ENCODE measurements at places on chromosomes 3 and 15. TPM values are rescaled to one million over a fixed set of nuclear protein-coding genes. Genes with fewer than 3 reads are reported as not detected.

The TIGIT gene
- not detected for polyA plus RNA-seq

The DMXL2 gene
- polyA plus RNA-seq, result 18.7 TPM

The RAD51 gene
- 9.0 TPM for polyA plus RNA-seq

The CD276 gene
- 157 TPM for polyA plus RNA-seq

The SPINT1 gene
- polyA plus RNA-seq, result 1.7 TPM

The SLC9C1 gene
- polyA plus RNA-seq, result 1.3 TPM

The SI gene
- polyA plus RNA-seq, result not detected

The STXBP5L gene
- polyA plus RNA-seq, result 0.06 TPM

The GOLGA6A gene
- polyA plus RNA-seq, result 0.54 TPM

The TRH gene
- polyA plus RNA-seq, result 0.37 TPM
